SJSA1 (cell line): ENCODE measurements at places on chromosomes 6 and 20.

DNA sequence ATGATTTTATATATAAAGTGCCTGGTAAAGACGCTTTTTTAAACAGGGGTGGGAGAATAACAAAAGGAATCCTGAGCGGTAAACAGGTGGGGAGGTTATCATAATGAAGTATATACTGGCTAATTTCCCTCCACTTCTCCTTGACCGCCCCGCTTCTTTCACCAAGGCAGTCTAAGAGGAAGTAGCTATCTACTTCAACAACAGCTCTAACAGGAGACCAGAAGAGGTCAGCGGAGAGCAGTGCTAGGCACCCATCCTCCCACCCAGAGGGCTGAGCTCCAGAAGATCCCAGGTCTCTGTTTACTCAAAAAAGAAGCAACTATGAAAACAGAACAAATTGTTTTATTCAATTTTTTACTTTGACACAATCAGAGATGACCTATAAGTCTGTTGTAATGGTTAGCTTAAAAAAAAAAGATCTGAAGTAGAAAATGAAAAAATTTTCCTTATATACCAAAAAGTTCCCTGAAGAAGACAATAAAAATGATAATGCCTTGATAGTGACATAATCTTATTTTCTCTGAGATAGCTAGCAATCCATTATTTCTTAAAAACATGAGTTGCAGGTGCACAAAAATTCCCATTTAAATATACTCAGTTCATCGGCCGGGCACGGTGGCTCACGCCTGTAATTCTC is 141.1 kb downstream of the PDSS2 start:
- DNase-seq = peak; percentile 47
- H3K4me1 ChIP-seq = no peaks in the 10 kb centered on the region
- no peak overlapping the region for H3K4me3 ChIP-seq

- peaks cover 20% of the 10 kb centered on the region for H3K36me3 ChIP-seq
- no peak for DNase-seq
- no peak overlapping the region for H3K27ac ChIP-seq
- peaks cover 21% of the 10 kb centered on the region for H3K4me1 ChIP-seq
Measured at GRCh38 chr20:25341716-25342680, 48.6 kb downstream of the ABHD12 start.

- H3K27me3 ChIP-seq = no peaks in the 10 kb centered on the region
- H3K36me3 ChIP-seq = no peaks in the 10 kb centered on the region
- H3K4me1 ChIP-seq = peaks cover 36% of the 10 kb centered on the region
Measured at GRCh38 chr6:148502083-148502772, 159.6 kb downstream of the SASH1 start.

DNA sequence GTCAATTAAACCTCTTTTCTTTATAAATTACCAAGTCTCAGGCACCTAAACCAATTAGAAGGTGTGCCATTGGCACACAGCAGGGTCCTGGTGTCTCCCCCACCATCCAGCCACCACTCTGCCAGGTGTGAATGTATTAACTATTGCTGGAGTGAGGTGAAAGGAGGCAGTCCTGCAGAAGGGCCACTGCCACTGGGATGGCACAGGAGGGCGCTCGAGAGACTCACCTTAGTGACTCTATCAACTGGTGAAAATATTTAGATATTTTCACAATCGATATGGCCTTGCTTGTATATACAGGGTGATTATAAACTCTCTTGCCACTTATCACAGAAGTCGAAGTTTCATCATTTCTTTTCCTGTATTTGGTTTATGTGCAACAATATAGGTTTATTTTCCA is 145.6 kb upstream of the ESR1 start:
- no peaks in the 10 kb centered on the region; the same call in 1 of the 2 replicates for H3K27me3 ChIP-seq
- H3K36me3 ChIP-seq = no peaks in the 10 kb centered on the region
- H3K4me1 ChIP-seq = no peaks in the 10 kb centered on the region
- no peak overlapping the region for H3K27ac ChIP-seq

GRCh38 chr6:43427406-43428111 is at the start of gene ABCC10:
TSS of gene ABCC10 (plus strand) at chr6:43427541. CDS start at chr6:43427979, 438 bp downstream.
- H3K27me3 ChIP-seq = no peaks in the 10 kb centered on the region
- peak within 1 kb of the TSS; percentile 31 for H3K27ac ChIP-seq
- peaks cover 14% of the 10 kb centered on the region for H3K36me3 ChIP-seq
- peak within 1 kb of the TSS; percentile 69 for H3K4me3 ChIP-seq

DNA sequence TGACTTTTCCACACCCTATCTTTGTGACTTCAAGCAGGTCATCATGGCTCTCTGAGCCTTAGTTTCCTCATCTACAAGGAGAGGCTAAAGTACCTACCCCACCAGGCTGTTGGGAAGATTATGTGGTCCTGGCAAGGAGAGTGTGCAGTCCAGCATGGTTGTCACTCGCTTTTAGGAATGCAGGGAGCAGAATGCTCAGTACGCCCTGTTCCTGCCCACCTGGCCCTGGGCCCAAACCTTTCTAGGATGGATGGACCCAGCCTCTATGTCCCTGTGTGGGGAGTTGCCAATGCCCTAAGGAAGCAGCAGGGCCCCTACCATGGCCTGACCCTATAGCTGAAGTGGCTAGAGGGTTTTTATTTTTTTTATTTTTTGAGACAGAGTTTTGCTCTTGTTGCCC is 2.0 kb downstream of the CLPSL2 start:
- no peaks in the 10 kb centered on the region for H3K36me3 ChIP-seq
- no peak overlapping the region for H3K4me3 ChIP-seq
- H3K27me3 ChIP-seq = peaks cover 22% of the 10 kb centered on the region
- H3K4me1 ChIP-seq = peaks cover 3% of the 10 kb centered on the region; the same call in 1 of the 2 replicates
- DNase-seq = no peak

GRCh38 chr6:136066005-136066404 is 184.1 kb downstream of the MTFR2 start:
- no peak overlapping the region for H3K4me3 ChIP-seq
- H3K4me1 ChIP-seq = peaks cover 10% of the 10 kb centered on the region; the same call in 1 of the 2 replicates
- H3K27ac ChIP-seq = no peak overlapping the region
- DNase-seq = no peak
- H3K36me3 ChIP-seq = no peaks in the 10 kb centered on the region

DNA sequence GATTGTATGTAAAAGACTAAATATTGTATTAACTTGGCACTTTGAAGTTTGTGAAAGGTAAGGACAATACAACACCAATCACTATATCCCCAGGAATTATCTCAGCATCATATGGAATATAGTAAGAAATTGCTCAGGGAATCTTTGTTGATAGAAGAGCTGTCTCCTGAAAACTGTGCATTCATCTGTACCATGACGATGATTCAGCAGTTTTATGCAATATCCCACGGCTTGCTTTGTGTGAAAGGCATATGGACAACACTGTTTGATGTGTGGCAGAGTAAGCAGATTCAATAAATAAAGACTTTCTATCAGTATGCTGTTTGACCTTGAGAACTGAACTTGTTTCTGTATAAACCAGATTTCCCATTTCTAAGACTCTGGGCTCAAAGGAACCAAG is 147.5 kb upstream of the PLN start:
- H3K4me3 ChIP-seq = no peak overlapping the region
- H3K4me1 ChIP-seq = no peaks in the 10 kb centered on the region
- no peaks in the 10 kb centered on the region for H3K27me3 ChIP-seq

GRCh38 chr6:2763345-2763841 is 1.8 kb upstream of the WRNIP1 start:
- no peak overlapping the region for H3K27ac ChIP-seq
- peaks cover 25% of the 10 kb centered on the region for H3K36me3 ChIP-seq
- H3K4me1 ChIP-seq = peaks cover 22% of the 10 kb centered on the region

DNA sequence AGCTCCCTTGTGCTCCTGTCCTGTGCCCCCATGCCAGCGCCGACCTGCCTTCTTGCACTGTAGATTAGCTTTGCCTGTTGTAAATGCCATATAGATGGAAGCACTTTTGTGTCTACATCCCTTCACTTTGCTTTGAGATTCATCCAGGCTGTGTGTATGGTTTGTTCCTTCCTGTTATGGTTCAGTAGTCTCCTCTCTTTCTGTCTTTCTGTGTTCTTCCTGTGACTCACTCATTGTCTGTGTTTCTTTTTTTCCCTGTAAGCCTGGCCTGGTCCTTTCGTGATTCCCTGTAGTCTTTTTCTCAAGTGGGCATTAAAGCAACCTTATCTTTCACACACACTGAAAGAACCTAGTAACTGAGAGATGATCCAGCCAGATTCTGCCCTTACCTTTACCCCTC is 66.6 kb downstream of the JARID2 start:
- peaks cover 37% of the 10 kb centered on the region for H3K4me1 ChIP-seq
- no peaks in the 10 kb centered on the region for H3K36me3 ChIP-seq
- H3K27ac ChIP-seq = no peak overlapping the region
- H3K4me3 ChIP-seq = no peak overlapping the region

- H3K4me1 ChIP-seq = peaks cover 11% of the 10 kb centered on the region; the same call in 1 of the 2 replicates
- H3K36me3 ChIP-seq = no peaks in the 10 kb centered on the region
- peak overlapping the region; percentile 20 for H3K4me3 ChIP-seq
- 0 out of 2 replicates have a peak, but pooled peaks cover 7% of the 10 kb centered on the region for H3K27me3 ChIP-seq
- DNase-seq = peak; percentile 69
- H3K27ac ChIP-seq = no peak overlapping the region
Measured at GRCh38 chr6:160930547-160931377, 60.8 kb upstream of the MAP3K4 start.

DNA sequence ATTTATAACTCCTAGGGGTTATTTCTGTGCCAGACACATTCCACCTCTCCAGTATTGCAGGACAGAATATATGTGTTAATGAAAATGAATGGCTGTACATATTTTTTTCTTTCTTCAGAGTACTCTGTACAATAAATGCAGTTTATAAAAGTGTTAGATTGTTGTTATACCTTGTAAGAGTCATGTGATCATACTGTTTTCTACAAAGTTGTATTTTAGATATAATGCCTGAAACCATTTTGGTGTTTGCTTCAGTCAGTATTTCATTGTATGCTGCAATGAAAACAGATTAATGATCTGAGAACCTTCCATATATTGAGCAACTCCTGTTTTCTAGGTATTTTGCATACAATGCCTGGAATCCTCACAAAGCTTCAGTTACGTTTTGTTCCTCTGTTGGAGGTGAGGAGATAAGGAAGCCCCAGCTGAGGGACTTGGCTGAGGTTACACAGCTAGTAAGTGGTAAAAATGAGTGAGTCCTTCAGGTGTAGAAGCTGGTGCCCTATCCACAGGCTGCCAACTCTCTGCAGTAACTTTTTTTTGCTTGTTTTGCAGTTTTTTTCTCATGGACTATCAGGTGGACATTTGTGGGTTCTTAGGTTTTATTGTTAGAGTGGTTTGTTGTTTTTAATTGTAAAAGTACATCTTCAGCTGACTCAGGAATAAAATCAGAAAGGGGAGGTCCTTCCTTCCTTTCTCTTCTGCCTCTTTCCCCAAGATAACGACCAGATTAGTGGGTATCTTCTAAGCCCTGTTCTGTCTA is 11.6 kb downstream of the PDCD2 start:
- H3K27ac ChIP-seq = no peak overlapping the region
- H3K4me3 ChIP-seq = no peak overlapping the region
- DNase-seq = no peak
- H3K27me3 ChIP-seq = no peaks in the 10 kb centered on the region

DNA sequence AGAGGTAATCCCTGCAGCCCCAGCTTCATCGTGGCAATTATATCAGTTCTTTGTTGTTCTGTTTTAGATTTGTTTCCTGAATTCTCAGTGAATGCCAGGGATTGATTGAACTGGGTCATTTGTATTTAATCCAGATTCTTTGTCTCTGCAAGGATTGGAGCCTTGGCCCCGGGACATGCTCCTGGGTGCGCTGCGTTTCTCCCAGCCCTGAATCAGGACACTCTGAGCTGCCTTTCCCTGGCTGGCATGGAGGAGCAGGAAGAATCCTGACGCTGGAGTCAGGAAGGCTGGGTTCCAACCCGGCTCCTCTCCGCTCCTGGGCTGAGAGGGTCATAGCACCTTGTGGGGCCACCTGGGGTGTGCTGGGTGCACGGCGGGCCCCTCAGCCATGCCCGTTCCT is 545.6 kb downstream of the QKI start:
- no peak for DNase-seq
- no peak overlapping the region for H3K27ac ChIP-seq
- peaks cover 27% of the 10 kb centered on the region for H3K4me1 ChIP-seq
- H3K27me3 ChIP-seq = no peaks in the 10 kb centered on the region

DNA sequence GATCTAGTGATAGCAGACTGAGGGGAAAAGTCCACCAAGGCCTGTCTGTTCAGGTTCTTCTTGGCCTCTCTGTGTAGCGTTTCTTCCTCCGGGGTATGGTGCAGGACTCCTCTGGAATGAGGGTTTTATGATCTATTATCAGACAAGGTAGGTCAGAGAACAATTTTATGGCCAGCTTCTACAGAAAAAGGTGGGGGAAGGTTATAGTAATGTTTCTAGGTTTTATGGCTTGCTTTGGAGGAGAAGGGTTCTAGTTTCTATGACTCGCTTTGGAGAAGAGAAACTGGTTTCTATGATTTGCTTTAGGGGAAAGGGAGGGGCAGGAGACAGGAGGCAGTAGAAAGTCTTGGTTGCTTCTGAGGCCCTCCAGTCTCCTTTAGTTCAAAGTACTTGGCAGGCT is 144.8 kb upstream of the LAMA2 start:
- H3K27me3 ChIP-seq = no peaks in the 10 kb centered on the region
- H3K4me1 ChIP-seq = no peaks in the 10 kb centered on the region
- no peak for DNase-seq
- H3K4me3 ChIP-seq = no peak overlapping the region
- H3K36me3 ChIP-seq = no peaks in the 10 kb centered on the region

GRCh38 chr6:109024368-109024767 is 70.3 kb downstream of the SESN1 start:
- H3K4me1 ChIP-seq = no peaks in the 10 kb centered on the region
- no peaks in the 10 kb centered on the region for H3K27me3 ChIP-seq
- H3K36me3 ChIP-seq = no peaks in the 10 kb centered on the region
- no peak overlapping the region for H3K4me3 ChIP-seq
- H3K27ac ChIP-seq = no peak overlapping the region

DNA sequence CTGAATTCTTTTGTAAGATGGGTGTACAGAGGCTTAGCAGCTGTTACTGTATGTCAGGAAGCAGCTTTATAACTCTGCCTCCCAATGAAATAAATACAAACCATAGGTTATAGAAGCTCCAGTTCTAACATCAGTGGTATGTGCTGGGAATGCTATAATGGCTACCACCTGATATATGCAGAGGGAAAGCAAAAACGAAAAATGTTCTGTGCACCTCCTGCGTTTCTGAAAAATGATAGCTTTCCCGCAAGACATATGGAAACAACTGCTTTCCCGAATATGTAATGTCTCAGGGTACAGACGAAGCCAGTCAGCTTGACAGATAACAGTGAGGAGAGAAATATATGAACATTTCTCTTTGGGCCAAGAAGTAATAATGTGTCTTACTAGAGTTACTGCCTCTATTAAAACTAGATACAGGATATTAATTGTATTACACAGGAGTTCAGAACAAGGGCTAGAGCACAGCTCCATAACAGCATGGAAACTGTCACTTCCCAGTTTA is 517.0 kb upstream of the NRSN1 start:
- H3K27ac ChIP-seq = no peak overlapping the region
- no peak overlapping the region for H3K4me3 ChIP-seq
- no peaks in the 10 kb centered on the region for H3K27me3 ChIP-seq

DNA sequence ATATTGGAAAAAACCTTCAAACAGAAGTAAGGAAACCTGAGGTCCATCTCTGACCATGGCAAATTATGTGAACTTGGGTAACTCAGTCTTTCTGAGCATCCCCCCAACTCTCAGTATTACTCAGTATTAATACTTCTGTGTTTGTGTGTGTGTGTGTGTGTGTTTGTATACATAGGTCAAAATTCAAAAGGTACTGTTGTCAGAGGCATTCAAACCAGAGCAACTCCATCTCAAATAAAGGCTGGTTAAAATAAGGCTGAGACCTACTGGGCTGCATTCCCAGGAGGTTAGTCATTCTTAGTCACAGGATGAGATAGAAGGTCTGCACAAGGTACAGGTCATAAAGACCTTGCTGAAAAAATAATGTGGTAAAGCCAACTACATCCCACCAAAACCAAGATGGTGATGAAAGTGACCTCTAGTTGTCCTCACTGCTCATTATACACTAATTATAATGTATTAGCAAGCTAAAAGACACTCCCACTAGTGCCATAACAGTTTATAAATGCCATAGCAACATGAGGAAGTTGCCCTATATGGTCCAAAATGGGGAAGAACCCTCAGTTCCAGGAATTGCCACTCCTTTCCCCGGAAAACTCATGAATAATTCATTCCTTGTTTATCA is 33.3 kb upstream of the SLC22A16 start:
- peak; percentile 59 for DNase-seq
- H3K36me3 ChIP-seq = no peaks in the 10 kb centered on the region
- H3K27ac ChIP-seq = peak overlapping the region; percentile 10; the same call in 1 of the 2 replicates
- no peak overlapping the region for H3K4me3 ChIP-seq
